Jurkat, Clone E6-1 (cell line): ENCODE measurements at places on chromosomes 5 and 9.

DNA sequence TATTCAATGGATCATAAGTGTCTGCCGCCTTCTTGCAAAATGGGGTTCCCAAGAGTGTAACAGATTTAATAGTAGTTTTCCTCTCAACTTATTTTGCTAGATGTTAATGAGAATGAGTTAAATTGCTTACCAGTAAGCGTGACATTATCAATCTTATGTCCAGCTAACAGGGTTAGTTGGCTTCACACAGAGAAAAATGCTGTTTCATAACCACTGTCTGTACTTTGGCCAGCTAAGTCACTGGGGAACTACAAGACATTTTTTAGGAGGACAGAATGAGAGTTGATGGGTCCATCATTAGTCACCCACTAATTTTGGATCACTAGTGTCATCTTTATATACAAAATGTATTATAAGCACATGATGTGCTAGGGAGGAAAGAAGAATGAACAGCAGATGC, 1.4 kb downstream of the CDC37L1 start:
- no peak for DNase-seq

DNA sequence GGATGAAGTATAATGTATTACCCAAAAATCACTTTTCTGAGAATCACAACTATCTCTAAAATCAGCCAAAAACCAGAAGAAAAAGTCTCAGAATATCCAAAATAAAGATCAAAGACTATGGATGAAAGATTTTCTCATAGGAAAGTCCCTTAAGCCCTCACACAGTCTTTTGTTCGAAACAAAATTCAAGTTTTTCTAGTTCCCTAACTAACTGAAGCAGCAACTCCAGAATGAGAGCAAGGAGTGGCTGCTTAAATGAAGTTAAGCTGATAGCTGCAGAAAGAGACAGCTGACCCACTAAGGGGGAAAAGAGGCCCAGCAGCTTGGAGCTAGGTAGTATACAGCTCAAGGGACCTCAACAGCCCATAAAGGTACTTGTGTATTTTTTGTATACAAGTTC, 8.4 kb downstream of the ZBTB5 start:
- DNase-seq: no peak

GRCh38 chr9:5735072-5735471, 97.8 kb downstream of the ERMP1 start:
- no peak for DNase-seq

DNA sequence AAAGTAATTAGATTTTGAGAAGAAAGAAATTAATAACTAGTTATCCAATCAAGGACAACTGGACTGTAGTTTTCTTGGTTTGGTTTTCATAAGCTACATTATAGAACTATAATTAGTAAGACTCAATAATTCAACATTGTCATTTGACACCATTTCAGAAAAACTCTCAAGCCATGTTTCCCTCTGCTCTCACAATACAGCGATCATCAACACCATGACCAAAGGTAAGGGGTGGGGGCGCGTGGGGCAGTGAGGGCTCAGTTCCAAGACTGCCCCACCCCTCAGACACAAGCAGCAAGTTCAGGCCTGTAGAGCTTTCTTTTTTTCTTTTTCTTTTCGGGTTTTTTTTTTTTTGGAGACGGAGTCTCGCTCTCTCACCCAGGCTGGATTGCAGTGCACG, 6.4 kb downstream of the CMBL start:
- DNase-seq: no peak

GRCh38 chr9:131854334-131854733, 114.5 kb upstream of the RAPGEF1 start:
- DNase-seq: no peak

- DNase-seq: no peak
These were observed 5.5 kb downstream of the MRNIP start for GRCh38 chr5:179852993-179853547.

GRCh38 chr5:51567636-51568035, 184.4 kb downstream of the ISL1 start:
- no peak for DNase-seq

GRCh38 chr9:75121914-75122558, 33.7 kb downstream of the OSTF1 start:
- DNase-seq: no peak

GRCh38 chr5:97172227-97172626, 10.8 kb downstream of the RIOK2 start:
- no peak for DNase-seq

DNA sequence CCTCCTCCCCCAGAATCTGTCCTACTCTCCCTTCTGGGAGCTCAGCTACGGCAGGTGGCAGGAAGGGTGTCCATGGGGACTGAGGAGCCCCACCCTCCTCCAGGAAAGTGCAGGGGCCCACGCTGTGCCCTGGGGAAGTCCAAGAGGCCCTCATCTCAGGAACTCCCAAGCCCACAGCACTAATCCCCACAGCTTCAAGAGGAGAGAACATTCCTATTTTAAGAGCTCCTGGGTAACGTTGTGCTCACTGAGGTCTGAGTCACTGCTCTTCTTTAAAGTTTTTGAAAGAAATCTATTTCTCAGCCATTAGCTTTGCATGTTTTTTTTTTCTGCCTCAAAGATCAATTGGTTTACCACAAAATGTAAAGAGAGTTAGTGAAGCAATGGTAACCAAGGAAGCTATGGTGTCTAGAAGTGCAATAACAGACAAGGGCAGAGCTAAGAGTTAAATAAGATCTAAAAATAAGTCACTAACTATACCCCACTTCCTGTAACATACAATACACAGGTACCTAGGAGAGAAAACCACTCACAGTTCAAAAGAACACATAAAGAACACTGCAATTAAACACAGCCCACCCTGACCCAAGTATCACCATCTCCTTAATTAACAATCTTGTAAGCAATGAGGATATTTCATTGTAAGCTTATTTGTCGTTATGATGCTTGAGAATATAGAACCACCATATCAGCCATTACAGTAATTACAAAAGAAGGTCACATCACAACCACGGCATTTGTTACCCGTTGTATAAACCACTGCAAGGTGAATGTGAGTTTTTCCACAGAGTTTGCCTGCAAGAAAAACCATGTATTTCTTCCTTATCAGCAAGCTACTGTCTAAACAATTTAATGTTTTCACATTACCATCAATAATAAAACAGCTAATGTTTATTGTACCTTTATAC, 382.3 kb upstream of the SLC30A5 start:
- DNase-seq: peak; percentile 90

- peak; percentile 97 for DNase-seq
These were observed 82.5 kb downstream of the ESM1 start for GRCh38 chr5:54902791-54903473.

GRCh38 chr9:114117996-114118830, 19.1 kb upstream of the KIF12 start:
- DNase-seq: no peak

GRCh38 chr9:3043369-3043768, 199.5 kb upstream of the PUM3 start:
- no peak for DNase-seq

DNA sequence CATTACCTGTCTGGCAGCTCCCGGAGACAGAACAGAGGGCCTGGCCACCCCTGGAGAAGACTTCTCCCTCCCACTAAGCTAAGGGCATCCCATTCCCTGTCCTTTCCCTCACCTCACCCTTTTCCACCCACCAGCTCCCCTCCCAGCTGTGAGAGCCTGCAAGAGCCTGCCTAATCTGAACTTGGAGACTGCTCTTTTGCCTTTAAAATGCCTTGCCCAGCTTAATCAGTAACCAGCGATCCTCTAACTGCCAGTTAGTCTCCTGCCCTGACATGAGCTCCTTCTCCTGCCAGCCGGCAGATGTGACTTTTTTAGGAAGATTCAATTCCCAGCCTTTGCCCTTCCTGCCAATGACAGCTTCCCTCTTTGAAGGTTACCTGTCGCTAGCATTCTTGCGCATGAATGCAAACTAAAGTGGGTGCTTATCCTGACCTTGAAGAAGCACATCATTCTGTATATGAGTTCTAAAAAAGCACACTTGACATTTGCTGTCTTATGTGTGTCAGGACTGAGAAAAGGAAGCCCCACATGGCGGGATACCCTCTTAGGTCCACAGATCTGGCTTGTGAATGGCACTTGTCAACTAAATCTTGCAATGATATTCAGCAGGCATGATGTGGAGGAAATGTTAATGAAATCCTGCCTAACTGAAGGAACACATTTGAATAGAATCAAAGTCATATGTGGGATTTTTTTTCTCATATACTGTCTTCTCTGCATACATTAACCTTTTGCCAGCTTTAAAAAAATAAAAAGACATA, 411.2 kb upstream of the SLC30A5 start:
- no peak for DNase-seq

- DNase-seq: no peak
These were observed 990.5 kb downstream of the TLE1 start for GRCh38 chr9:80698725-80699410.

DNA sequence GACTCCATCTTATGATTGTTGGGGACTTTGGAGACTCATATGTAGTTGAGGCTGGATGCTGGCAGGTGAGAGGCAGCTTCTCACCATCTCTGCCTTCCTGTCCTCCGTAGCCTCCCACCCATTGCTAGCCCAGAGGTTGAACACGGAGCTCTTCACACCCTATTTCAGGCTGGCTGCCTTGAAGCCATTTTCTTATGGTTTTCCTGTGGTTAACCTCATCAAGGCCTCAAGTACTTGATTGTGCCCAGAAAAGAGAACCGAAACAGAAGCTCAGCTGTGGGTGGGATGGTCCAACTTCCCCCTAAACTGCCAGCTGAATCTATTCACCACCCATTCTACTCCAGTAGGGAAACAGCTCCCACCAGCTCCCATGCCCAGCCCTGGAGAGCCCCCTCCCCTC, 102.9 kb downstream of the LIFR start:
- DNase-seq: peak; percentile 95

DNA sequence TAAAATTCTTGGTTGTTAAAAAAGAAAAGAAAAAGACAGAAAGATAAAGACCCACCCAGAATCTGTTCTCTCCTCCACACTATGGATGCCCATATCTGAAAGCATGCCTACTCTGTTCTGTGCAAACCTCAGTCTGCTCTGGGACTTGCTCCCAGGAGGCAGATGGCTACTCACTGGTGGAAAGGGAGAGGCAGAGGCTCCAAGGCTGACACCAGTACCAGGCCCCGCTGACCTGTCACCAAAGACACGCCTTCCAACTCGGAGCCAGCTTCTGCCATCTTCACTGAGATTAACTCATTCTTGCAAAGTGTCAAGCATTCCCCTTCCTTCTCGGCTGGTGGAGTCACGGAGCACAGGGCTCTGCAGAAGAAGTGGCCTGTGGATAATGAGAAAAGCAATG, 21.6 kb downstream of the SH3TC2 start:
- no peak for DNase-seq

- DNase-seq: no peak
These were observed 21.2 kb downstream of the INVS start for GRCh38 chr9:100120286-100120685.

DNA sequence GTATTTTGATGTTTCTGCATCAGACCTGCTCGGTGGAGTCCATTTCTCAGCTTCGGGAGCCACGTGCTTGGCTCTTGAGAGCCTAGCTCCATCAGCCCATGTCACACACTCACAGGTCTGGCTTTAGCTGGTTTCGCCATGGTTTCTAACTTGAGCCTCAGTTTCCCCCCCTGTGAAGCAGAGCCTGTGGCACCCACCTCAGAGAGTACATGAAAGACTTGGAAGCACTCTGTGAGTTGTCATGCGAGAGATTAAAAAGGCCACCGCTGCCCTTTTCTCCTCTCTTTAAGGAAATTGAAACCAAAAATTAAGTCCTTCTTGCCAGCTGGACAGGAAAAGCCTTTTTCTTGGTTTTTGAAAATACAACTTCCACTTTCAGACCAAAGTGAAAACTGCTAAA, 8.8 kb downstream of the TENT4A start:
- no peak for DNase-seq
